ENCODE measurements at places on chromosomes 4 and X. TPM values are rescaled to one million over a fixed set of nuclear protein-coding genes. Genes with fewer than 3 reads are reported as not detected.

TMEM35A gene
- 15.2 TPM for total RNA-seq

FOXO4 gene
- total RNA-seq = 5.3 TPM

SLC49A3 gene
- 15.9 TPM for total RNA-seq

FAM9C gene
- not detected for total RNA-seq
